Stimulated activated CD4-positive, alpha-beta T cell treated with anti-CD3 and anti-CD28 coated beads, Interleukin-1b, Interleukin-23, amount 100 ng/mL, for 4 hours (primary cell): ENCODE measurements at places on chromosomes 7 and 10.

GRCh38 chr7:17773289-17773626 lies 167.0 kb downstream of the SNX13 start:
- no peak for DNase-seq

DNA sequence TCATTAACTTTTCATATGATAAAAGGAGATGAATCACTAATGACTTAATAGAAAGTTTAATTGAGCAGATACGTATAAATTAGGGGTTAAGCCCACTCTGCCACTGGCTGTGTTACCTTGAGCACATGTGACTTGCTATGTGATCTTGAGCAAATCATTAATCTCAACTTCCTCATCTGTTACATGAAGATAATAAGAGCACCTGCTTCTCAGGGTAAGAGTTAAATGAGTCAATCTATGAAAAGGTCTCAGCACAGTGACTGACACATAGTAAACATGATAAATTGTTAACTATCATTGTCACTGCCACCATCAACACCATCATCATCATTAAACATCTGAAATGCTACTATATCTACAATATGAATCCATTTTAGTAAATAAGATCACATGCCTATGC lies 110.8 kb downstream of the TPK1 start:
- no peak for DNase-seq

GRCh38 chr10:44993226-44993921 lies 7.3 kb upstream of the ZNF22 start:
- no peak for DNase-seq

GRCh38 chr7:20219446-20220292 lies 2.5 kb upstream of the MACC1 start:
- DNase-seq = no peak

- peak; percentile 49 for DNase-seq
Observed at GRCh38 chr7:5701085-5701914, 80.2 kb downstream of the RNF216 start.

DNA sequence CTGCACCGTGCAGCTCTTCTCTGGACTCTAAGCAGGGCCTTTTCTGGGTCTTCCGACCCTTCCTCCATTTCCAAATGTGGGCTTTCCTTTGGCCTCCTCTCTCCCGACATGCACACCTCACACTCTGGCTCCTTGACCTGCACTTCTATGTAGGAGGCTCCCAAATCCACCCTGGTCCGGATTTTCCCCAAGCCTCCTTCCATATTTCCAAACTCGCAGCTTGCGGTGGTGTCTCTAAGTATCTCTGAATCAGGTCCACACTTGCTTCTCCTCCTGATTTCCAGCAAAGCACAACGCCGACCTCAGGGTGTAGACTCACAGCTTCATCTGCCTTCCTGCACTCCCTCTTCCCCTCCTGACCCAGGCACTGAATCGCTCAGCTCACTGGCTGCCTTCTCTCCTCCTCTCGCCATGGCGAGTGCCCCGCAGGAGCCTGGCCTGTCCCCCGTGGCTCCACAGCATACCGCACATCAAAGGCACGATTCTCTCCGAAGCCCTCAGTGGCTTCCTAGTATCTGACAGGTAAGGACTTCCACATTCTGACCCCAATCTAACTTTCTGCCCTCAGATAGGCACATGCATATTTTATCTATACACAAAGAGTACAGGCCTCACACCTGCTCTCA lies 27.8 kb downstream of the DIP2C start:
- no peak for DNase-seq

GRCh38 chr7:138097064-138097741 lies 20.9 kb downstream of the AKR1D1 start:
- DNase-seq = peak; percentile 1

GRCh38 chr10:33386926-33387325 lies 52.5 kb upstream of the NRP1 start:
- no peak for DNase-seq

GRCh38 chr7:127600885-127601284 lies 7.3 kb downstream of the FSCN3 start:
- DNase-seq = no peak

DNA sequence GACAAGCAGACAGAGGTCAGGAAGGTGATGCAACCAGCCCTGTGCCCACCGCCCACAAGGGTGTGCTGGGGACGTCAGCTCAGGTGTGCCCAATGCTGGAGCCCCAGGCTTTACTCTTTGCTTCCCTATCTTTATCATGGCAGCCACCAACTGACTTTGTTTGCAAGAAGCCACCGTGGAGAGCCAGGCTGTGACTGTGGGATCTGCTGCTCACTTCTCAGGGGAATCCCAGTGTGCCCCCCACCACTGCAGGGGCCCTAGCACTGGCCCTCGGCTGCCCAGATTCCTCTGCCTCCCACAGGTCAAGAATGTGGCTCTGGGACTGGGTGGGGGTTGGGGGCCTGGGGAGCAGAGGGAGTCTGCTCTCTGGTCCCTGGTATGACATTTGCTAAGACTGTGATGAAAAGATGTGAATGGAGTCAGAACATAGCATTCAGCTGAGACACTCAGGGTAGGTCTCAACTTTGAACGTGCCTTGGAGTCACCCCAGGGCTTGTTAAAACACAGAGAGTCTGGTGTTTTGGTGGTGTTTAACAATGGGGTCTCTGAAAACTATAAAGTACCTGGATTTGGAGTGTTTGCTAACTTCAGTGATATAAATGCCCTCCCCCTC lies 47.3 kb downstream of the ARHGAP22 start:
- no peak for DNase-seq

- DNase-seq = no peak
Observed at GRCh38 chr7:155218276-155219153, 79.2 kb upstream of the INSIG1 start.

DNA sequence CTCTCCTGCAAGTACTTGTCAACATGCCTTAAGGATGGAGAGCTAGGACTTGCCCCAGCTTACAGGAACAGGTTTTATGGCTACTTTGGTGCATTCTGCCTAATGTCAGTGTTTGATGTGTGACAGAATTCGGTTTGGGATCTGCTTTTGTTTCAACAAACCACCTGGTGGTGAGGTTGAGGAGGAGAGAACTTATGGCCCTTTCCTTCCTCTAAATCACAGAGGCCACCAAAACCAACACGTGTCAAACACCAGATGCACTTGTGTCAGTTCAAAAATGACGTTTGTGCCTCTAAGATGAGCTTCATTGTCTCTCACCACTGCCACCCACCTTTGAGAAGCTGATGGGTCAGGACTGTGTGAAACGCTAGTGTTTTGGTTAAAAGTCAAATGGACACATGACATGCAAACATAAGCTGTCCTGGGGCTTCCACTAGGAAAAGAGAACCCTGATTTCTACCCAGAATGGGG lies 83.9 kb downstream of the OSBPL3 start:
- no peak for DNase-seq

DNA sequence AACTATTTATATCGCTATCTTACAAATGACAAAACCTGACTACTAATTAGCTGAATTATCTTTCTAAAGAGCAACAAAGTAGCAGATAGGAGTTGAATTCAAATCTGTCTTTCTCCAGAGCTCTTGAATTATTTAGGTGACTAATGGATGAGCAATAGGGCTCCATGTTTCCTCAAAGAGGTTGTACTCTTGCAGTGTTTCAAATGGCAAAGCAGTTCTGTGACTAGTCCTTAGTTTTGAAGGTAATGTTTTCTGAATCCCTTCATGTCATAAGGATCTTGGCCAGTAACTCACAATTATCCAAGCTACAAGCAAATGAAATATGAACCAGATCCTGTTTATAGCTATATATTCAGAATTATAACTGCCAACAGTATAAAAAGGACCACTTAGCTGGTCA lies 999.7 kb downstream of the NRG3 start:
- no peak for DNase-seq
